ENCODE measurements at places on chromosomes 3 and 15.

GRCh38 chr3:101779047-101779821, at the start of gene NXPE3:
Gene NXPE3, plus strand, starts transcription at chr3:101779211. Its CDS starts 6,386 bp downstream, at chr3:101785597.
- ATAC-seq, result peak; percentile 92

- no peak for ATAC-seq
These were observed 339.2 kb downstream of the FOXP1 start for GRCh38 chr3:71244153-71244825.

GRCh38 chr15:94666553-94666952, 435.2 kb downstream of the MCTP2 start:
- ATAC-seq, result no peak

GRCh38 chr15:65611888-65612615, 1.1 kb upstream of the INTS14 start:
- ATAC-seq, result no peak

DNA sequence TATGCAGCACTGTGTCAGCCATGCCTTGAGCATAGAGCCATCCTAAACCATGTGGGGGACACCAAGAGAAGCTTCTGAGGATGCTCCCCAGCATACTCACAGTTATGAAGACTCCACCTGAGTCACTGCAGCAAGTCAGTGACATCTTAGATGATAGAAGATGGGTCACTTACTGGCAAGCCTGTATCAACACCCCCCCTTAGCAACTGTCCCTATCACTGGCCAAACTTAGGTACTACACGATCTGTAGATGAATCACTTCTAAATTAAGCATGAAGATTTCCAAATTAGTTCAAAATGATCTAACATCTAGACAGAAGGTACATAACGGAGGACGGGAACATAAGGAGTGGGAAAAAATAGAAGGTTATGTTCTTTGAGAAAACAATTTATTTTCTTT, 13.2 kb upstream of the LMCD1 start:
- no peak for ATAC-seq

GRCh38 chr15:38401106-38401505, 52.8 kb upstream of the FAM98B start:
- no peak for ATAC-seq

- ATAC-seq, result no peak
These were observed 256.0 kb upstream of the TRIM42 start for GRCh38 chr3:140421884-140422283.

GRCh38 chr3:128187495-128187894, 34.2 kb downstream of the EEFSEC start:
- ATAC-seq, result no peak

- peak; percentile 12 for ATAC-seq
These were observed 13.6 kb downstream of the ATP2C1 start for GRCh38 chr3:130907500-130907899.

GRCh38 chr15:43529141-43529540, 11.7 kb downstream of the MAP1A start:
- no peak for ATAC-seq

DNA sequence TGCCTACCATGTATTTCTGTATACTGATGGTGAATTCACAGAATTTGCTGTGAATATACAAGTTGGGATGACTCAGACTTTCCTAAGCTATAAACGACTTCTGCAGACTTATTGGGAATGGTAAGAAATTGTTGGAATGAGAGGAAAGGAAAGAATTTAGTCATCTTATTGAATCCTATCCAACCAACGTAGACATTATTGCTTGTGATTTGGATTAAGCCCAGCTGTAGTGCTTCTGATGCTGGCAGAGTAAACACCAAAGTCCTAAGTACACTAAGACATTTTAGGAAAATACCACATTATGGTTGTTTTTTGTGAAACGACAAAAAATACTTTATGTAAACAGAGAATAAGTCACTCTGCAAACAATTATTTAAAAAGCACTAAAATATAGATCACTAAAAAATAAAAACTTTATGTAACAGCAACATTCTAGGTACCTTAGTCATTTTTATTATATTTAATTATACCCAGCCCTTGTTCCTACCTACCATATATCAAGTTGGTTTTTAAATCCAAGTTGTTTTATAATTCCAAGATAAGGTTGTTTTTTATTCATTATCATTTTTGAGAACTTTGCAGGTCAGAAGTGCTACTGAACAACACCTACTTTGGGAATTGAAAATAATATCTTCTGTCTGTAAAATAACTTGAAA, 99.2 kb upstream of the MLF1 start:
- ATAC-seq, result no peak

- ATAC-seq, result no peak
These were observed 453.9 kb downstream of the SQOR start for GRCh38 chr15:46088486-46089445.

GRCh38 chr3:173584093-173584837, 186.7 kb downstream of the NLGN1 start:
- no peak for ATAC-seq

GRCh38 chr3:148906667-148907066, 41.6 kb downstream of the CPA3 start:
- ATAC-seq, result no peak

- ATAC-seq, result no peak
These were observed 2.7 kb downstream of the SMAD6 start for GRCh38 chr15:66704803-66705153.

GRCh38 chr3:169526246-169526645, 137.3 kb downstream of the MECOM start:
- ATAC-seq, result no peak

Measured in activated CD4-positive, CD25-positive, alpha-beta regulatory T cell treated with anti-CD3 and anti-CD28 coated beads, Interleukin-2, amount 50 U/mL, for 24 hours (primary cell).